ENCODE measurements at places on chromosomes 2 and 18.
A peak's percentile ranks its signal among the peaks of the same experiment; 100 is the strongest.

- no peak for DNase-seq
- no peak overlapping the region for H3K27ac ChIP-seq
- no peaks in the 10 kb centered on the region for H3K36me3 ChIP-seq
- H3K27me3 ChIP-seq = no peaks in the 10 kb centered on the region
Measured at GRCh38 chr18:42980426-42980825, 135.1 kb downstream of the RIT2 start.

GRCh38 chr2:106562268-106563186 lies 75.4 kb downstream of the CD8B2 start:
- H3K27ac ChIP-seq = no peak overlapping the region
- peaks cover 3% of the 10 kb centered on the region for H3K4me1 ChIP-seq
- no peaks in the 10 kb centered on the region for H3K27me3 ChIP-seq
- H3K4me3 ChIP-seq = no peak overlapping the region
- no peaks in the 10 kb centered on the region for H3K36me3 ChIP-seq

- H3K4me1 ChIP-seq = no peaks in the 10 kb centered on the region
- H3K27ac ChIP-seq = no peak overlapping the region
- no peaks in the 10 kb centered on the region for H3K36me3 ChIP-seq
- H3K27me3 ChIP-seq = peaks cover 48% of the 10 kb centered on the region
Measured at GRCh38 chr2:1660656-1661640, 83.4 kb downstream of the PXDN start.

DNA sequence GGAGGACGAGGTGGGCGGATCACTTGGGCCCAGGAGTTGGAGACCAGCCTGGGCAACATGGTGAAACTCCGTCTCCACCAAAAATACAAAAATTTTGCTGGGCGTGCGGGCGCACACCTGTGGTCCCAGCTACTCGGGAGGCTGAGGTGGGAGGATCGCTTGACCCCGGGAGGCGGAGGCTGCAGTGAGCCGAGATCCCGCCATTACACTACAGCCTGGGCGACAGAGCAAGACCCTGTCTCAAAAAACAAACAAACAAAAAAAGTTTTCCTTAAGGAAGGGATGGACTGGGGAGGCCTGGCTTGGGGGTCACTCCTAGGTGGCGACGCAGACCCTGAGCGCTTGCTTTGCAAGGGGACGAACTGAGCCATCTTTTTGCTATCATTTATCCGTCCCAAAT lies 882 bp downstream of the PLA2R1 start:
- no peaks in the 10 kb centered on the region for H3K36me3 ChIP-seq
- no peak for DNase-seq
- H3K27ac ChIP-seq = no peak overlapping the region
- H3K4me1 ChIP-seq = no peaks in the 10 kb centered on the region
- H3K4me3 ChIP-seq = peak overlapping the region; percentile 65

DNA sequence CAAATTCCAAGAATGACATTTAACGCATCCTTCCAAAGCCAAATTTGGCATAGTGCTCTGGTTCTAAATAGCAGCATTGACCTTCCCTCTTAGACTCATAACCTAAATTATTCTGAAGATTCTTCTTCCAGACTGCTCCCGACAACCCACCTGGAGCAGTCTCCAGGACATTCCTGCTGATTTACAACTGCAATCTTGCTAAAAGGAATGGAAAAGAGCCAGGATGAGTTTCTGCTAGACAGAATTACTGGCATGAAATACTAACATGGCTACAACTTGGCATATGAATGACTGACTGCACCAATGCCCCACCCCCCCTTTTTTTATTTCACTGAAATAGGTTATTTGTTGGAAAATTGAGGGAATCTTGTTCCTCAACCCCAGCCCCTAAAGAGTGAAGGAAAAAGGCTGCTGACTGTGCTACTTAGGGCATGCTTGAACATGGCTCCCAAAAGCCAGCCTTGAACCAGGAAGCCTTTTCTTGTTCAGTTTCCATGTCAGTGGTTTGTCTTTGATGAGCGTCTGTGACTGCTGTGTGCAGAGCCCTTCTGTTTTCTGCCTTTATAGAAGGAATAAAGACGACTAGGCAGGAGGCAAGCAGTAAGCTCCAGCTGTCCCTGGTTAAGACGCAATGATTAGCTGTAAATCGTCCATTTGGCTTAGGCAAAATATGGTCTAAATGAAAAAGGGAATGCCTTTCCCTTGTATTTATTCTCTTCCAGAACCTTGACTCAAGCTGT lies 47.4 kb upstream of the ITGB6 start:
- no peak overlapping the region for H3K27ac ChIP-seq
- no peak overlapping the region for H3K4me3 ChIP-seq
- no peaks in the 10 kb centered on the region for H3K4me1 ChIP-seq
- DNase-seq = no peak
- no peaks in the 10 kb centered on the region for H3K27me3 ChIP-seq

GRCh38 chr2:232645061-232645460 lies 11.7 kb downstream of the EFHD1 start:
- H3K27ac ChIP-seq = no peak overlapping the region
- no peaks in the 10 kb centered on the region for H3K27me3 ChIP-seq
- no peak for DNase-seq
- no peak overlapping the region for H3K4me3 ChIP-seq
- H3K36me3 ChIP-seq = no peaks in the 10 kb centered on the region
- no peaks in the 10 kb centered on the region for H3K4me1 ChIP-seq

DNA sequence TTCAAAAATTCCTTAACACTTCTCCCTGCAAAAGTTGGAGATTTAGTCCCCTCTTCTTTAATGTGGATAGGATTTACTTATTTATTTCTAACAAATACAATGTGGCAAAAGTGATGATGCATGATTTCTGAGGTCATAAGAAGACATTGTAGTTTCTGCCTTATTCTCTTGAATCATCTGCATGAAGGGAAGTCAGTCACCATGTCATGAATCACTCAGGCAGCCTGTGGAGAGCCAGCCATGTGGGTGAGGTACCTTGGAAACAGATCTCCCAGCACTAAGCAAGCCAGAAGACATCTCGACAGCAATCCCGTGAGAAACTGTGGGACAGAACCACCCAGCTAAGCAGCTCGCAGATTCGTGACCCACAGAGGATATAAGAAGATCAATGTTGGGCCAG lies 2.7 kb upstream of the ZC3H8 start:
- H3K27ac ChIP-seq = no peak overlapping the region
- H3K4me1 ChIP-seq = peaks cover 19% of the 10 kb centered on the region
- no peak for DNase-seq
- H3K27me3 ChIP-seq = no peaks in the 10 kb centered on the region

Data from T-cell (primary cell).